PC-9 (cell line): ENCODE measurements at places on chromosomes 5 and 9.

DNA sequence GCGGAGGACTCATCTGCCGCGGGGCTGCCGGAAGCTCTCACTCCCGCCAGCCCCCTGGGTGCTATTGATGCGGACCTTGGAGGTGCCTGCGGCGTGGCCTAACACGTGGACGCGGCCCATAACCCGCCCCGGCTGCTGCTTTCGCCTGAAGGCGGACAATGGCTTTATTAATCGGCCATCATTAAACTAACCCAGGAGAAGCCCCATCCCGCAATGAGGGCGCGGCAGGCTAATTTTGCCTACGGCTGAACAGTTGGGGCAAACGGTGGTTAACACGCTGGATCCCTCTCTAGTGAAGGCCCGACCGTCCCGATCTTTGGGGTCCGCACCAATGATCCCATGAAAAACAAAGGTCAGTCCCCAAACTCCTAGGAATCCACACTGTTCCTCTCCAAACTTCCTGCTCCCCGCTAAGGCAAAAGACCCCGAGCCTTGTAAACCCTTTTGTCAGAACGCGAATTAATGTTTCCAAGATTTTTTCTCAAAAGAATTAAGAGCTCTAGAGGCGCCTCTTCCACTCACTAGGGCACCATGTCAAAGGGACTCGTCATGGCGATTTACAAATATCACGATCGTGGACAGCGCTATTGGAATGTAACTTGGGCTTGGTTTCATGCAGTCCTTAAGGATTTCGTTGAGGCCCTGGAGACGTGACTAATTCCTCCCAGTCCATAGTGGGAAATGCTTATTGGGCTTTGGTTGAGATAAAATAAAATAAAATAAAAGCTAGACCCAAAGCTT lies 193.1 kb downstream of the MEF2C start:
- H3K4me1 ChIP-seq: peaks cover 18% of the 10 kb centered on the region
- DNase-seq: no peak
- H3K27me3 ChIP-seq: no peaks in the 10 kb centered on the region
- no peaks in the 10 kb centered on the region for H3K36me3 ChIP-seq
- no peak overlapping the region for H3K4me3 ChIP-seq

- H3K27me3 ChIP-seq: no peaks in the 10 kb centered on the region
- H3K4me3 ChIP-seq: no peak overlapping the region
- H3K27ac ChIP-seq: no peak overlapping the region
- DNase-seq: no peak
- no peaks in the 10 kb centered on the region for H3K4me1 ChIP-seq
- no peaks in the 10 kb centered on the region for H3K36me3 ChIP-seq
Observed at GRCh38 chr5:67537439-67538148, 341.0 kb upstream of the CD180 start.

DNA sequence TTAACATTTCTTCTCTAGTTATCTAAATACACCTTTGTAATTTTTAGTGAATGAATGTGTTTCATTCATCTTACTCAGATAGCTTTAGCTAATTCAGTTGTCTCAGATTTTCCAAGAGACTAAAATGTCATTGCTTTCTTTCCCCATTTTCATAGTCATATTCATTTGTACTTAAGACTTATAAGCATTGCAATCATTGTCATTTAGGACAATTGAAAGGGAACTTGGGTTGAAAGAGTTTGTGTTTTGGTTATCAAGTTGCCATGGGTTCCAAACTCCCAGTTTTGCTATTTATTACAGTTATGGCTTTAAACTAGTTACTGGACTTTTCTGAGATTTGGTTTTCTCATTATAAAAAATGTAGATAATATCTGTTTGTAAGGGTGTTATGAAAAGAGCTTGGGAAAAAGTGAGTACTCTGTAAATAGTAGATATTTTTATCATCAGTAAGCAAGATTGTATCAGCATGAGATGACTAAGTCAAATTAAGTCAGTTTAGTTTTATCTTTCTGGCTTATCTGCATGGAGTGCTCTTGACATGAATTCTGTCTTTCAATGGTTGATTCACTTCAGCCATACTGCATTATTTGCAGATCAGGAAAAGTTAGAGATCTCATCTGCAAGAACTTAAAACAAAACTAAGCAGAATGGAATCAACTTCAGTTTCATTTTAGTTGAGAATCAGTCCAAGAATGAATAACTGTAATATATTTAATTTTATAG lies 107.5 kb downstream of the PBX3 start:
- H3K27me3 ChIP-seq: no peaks in the 10 kb centered on the region
- H3K36me3 ChIP-seq: no peaks in the 10 kb centered on the region
- DNase-seq: peak; percentile 70
- H3K4me3 ChIP-seq: no peak overlapping the region
- H3K4me1 ChIP-seq: peaks cover 9% of the 10 kb centered on the region; the same call in 1 of the 2 replicates

DNA sequence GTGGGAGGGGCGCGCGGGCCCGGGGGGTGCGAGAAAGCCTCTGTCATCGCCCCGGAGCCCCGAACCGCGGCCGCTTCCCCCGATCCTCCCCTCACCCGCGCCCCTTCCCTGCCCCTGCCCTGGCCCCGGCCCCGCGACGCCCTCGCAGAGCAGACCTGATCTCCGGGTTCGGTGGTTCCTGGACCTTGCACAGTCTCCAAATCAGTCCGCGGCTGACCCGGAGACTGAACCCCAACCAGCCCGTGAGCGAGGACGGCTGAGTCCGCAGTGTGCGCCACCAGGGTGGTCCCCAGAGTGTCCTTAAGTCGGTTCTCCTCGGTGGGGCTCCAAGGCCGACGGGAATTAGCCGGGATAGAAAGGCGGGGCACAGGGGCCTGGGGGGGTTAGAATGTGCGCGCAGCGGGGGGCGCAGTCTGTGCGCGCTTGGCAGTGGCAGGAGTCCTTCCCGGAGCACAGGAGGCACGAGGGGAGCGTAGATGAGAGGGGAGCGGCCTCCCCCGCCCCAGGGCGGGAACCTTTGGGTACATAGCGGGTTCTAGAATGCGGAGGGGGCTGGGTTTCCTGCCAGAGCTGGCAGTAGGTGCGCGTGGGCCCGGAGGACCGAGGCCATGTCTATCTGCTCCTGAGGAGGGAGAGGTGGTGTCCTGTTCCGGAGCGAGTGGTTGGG lies 779 bp downstream of the PKN3 start:
- no peaks in the 10 kb centered on the region for H3K4me1 ChIP-seq
- H3K27ac ChIP-seq: no peak overlapping the region
- DNase-seq: peak; percentile 28
- peak overlapping the region; percentile 61 for H3K4me3 ChIP-seq
